ENCODE measurements at places on chromosomes 6 and 20.

GRCh38 chr20:41050361-41051008 is 21.9 kb downstream of the TOP1 start:
- DNase-seq = peak; percentile 65

DNA sequence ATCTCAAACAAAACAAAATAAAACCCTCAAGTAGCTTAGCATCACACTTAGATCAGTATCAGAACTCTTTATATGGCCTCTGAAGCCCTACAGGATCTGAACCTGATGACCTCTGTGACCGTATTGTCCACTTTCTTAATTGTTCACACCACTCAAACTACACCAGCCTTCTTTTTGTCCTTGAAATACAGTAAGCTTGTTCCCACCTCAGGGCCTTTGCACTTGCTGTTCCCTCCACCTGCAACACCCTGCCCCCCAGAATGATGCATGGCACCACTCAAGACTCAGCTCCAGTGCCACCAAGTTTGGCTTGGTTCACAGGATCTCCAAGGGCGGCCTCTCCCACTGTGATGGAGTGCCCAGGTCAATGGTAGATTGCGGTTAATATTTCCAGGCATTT is 25.7 kb downstream of the CPNE5 start:
- DNase-seq = no peak

DNA sequence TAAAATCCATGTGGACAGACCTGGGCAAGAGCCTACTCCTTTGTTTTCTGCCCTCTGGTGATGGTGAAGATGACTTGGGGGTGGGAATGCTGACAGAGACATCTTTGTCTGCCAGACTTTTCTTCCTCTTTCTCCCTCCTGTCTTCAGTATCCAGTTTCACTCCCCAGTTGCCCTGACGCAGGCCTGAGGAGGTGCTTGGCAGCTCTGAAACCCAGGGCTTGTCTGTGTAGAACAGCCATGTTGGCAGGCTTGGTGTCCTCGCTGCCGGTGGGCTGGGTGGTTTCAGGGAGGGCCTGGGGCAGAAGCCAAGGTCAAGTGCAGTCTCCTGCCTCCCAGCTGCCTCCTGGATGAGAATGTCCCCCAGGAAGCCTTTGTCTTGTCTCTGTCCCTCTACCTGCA is 22.5 kb downstream of the CCDC167 start:
- DNase-seq = no peak

- peak; percentile 54 for DNase-seq
Observed at GRCh38 chr6:47780510-47781356, 1.1 kb upstream of the OPN5 start.

DNA sequence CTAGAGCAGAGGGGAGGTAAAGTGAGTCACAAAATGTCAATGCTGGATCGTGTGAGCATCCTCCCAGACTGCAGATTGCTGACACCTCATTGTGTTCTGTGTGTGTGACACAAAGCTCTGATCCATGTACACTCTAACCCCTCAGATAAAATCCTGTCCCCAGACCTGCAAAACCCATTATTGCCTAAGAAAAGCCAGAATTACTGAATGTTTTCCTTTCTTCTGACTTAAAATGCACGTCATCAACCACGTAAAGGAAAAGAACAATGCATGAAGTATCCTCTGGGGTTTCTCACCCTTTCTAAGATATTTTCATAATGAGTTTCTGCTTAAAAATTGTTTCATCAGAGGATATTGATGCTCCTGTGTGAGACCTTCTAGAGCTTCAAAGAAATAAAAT is 218.0 kb upstream of the PREP start:
- peak; percentile 20 for DNase-seq

- DNase-seq = peak; percentile 66
Observed at GRCh38 chr20:46970937-46971630, 76.4 kb downstream of the EYA2 start.

GRCh38 chr6:146550911-146551310 is 7.3 kb downstream of the RAB32 start:
- peak; percentile 9 for DNase-seq

DNA sequence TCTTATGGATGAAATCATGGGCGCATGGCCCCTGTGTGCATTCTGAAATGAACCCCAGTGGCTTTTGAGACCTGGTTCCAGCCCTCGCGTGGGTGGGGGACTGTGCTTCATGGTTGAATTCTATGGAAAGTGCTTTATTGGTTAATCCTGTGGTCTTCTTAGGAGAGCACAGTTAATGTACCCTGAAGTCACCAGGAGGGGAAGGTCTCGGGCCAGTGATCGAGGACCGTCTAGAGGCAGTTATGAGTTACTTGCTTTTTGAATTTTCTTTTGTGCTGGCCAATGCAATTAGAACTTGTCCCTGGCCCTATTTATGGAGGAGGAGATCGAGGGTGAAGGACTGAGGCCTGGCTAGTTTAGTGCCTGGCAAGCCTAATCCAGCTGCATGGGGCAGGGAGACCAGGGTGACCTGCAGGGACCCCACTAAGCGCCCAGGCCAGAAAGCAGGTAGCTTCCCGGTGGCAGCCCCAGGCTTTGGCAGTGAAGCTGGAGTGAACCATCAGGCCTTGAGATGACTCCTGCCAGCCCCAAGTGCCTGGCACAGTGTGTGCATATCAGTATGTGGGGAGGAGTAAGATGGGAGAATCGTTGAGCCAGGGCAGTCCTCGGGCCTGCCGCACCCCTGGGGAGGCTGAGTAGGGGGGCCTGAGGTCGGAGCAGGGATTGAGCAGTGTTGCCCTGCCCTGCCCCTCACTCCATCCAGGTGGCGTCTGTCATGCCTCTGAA is 144.6 kb upstream of the RNF24 start:
- DNase-seq = no peak

- DNase-seq = no peak
Observed at GRCh38 chr6:24148684-24149083, 22.7 kb downstream of the NRSN1 start.

GRCh38 chr20:7503501-7503900 is 436.8 kb downstream of the HAO1 start:
- no peak for DNase-seq

DNA sequence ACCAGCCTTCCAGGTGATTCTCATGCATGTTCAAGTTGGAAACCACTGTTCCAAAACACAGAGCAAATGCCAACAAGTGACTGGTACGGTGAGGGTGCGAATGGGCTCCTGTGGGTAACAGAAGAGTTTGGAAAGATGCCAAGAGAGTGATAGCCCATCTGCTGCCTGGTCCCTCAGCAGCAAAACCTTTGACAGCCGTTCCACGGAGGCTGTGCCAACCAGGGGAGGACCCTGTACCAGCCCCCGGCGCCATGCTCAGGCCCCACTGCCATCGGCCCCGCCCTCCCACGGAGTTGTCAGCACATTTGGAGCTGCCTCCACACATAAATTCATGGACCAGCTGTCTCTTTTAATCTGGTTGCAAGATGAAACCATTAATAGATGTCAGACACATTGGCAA is 4.4 kb upstream of the PTPRT start:
- DNase-seq = no peak
